Muscle of back (tissue), 13 donors: ENCODE measurements at places on chromosomes 7 and 10. TPM values are rescaled to one million over a fixed set of nuclear protein-coding genes. Genes with fewer than 3 reads are reported as not detected.

GRCh38 chr10:31615129-31615528 lies 296.1 kb downstream of the ZEB1 start:
- no peak for DNase-seq

DNA sequence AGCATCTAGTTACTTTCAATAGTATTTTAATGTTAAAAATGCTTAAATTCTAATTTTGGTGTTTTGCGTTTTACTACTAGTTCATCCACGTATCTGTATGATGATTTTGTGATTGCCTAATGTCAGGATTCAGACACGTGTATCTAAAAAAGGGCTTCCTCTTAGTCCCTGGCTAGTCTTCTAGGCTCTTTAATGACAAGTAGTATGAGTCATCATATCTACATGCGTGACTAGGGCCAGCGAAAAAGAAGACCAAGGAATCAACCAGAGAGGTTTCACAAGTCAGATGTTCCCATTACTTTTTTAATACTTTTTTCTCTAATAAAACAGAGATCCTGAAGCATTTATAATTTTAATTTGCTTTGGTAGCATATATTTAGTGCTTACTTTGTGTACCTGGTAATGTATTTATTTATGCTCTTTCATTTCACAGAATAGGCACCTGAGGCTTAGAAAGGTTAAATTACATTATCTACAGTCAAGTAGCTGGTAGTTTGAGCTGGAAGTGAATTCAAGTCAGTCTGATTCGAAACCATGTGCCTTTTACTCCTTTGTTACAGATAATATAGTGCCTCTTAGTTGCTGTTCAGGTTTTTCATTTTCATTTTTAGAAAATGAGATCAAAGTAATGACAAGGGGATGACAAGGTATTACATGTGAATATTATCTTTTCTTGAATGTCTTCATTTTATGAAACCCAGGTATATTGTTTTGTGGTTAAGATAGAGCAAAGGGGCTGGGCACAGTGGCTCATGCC lies 140.3 kb downstream of the FOXP2 start:
- DNase-seq = no peak

- DNase-seq = peak; percentile 56
Measured at GRCh38 chr7:78279032-78279431, 480.5 kb downstream of the PHTF2 start.

- DNase-seq = no peak
Measured at GRCh38 chr7:101581891-101582290, 47.2 kb downstream of the MYL10 start.

DNA sequence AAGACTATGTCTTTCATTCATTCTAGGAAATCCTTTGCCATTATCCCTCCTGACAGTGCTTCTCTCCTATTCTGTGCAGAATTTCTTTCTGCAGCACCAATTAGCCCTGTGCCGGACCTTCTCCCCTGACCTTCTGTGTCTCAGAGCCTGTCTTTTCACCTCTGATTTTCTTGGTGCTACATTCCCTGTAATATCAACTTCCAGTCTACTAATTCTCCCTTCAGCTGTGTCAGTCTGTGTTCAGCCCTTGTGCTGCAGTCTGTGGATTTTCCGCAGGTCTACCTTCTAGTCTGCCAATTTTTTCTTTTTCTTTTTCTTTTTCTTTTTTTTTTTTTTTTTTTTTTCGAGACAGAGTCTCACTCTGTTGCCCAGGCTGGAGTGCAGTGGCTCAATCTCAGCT lies 115.8 kb downstream of the ELFN1 start:
- DNase-seq = no peak

DNA sequence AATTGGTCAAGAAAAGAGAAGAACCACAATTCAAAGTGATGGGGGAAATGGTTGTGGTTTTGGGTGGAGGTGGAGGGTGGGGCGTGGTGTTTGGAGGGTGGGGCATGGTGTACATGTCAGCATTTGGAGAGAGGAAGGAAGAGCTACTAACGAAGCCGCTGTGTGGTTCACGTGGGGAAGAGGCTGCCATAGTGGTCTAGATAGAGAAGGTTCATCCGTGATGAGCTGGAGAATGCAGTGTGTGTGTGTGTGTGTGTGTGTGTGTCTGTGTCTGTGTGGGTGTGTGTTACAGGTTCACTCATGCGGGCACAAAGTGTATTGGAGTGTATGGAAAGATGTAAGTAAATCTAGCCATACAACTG lies 6.1 kb upstream of the VCL start:
- DNase-seq = no peak

DNA sequence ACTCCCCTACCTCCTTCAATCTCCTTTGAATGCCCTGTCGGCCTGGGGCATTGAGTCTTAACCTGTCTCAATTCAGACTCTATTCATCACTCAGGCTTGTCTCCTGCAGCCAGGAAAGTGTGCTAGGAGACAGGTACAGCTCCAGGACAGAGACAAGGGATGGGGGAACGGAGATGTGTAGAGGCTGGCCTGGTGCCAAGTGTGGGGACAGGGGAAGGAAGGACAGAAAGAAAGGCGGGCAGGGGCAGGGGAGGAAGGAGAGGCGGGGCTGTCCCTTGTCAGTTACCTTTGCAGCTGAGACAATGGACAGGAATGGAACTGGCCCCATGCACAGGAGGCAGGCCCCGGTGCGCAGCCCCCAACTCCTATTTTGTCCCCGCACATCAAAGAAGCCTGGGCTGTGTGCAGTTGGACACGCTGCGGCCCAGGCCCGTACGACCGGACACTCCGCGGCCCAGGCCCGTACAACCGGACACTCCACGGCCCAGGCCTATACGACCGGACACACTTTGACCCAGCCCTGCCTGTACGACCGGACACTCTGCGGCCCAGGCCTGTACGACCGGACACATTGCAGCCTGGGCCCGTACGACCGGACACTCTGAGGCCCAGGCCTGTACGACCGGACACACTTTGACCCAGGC lies 36.9 kb downstream of the CHST15 start:
- DNase-seq = no peak

- peak; percentile 29 for DNase-seq
Measured at GRCh38 chr7:97064972-97065587, 40.4 kb upstream of the DLX5 start.

GRCh38 chr7:93914581-93915066 lies 6.9 kb upstream of the GNG11 start:
- DNase-seq = peak; percentile 55

DNA sequence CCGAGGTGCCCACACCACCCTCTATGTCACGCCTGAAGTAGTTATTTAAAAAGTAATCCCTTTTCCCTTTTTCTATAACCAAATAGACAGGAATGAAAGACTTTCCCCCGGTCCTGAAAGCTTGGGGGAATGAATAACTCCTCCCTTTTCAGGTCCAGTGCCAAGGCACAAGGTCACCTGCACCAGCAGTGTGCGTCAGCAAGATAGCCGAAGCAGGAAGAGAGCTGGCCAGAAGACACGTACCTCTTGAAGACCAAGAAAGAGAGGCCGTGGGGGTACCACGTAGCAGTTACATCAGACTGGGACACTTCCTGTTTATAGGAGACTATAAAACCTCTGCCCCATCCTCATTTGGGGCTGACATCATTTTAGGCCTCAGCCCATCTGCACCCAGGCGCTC lies 10.7 kb upstream of the AKR1B1 start:
- DNase-seq = no peak

DNA sequence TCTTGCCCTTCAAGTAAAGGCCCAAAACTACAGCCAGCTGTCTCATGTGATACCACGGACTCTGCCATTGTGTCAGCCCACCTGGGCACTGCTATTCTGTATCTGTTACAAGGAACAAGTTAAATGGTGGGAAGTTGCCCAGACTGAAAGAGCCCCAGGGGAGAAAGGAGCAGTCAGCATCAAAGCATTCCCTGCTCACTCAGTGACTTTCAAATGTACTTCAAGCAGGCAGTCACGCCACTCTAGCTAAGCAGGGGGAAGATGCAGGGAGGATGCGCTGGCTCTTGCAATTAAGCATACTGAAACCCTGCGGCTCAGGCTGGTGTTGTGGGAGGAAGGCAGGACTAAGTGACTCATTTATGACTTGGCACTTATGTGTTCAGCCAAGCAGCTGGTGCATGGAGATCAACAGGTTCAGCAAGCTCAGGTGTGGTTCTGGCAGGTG lies 1249.6 kb downstream of the TYW1 start:
- DNase-seq = no peak

DNA sequence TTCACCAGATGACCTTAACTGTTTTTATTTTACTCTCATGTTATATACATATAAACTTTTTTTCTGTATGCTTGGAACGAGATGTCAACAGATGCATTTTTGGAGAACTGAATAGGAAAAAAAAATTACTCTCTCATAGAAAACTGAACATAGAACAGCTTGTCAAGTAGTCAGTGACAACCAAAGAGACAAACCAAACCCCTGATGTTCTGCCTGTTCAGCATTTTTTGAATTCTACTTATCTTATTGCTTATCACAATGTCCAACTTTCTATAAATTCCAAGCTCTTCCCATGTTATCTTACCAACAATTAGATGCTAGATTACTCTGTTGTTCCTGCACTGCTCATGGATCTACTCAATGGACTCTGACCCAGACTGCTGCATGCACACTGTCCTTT lies 95.2 kb downstream of the VPS41 start:
- no peak for DNase-seq

- DNase-seq = no peak
Measured at GRCh38 chr10:84336406-84337090, 8.2 kb downstream of the CCSER2 start.

GRCh38 chr10:12899546-12899945 lies 102.0 kb downstream of the CCDC3 start:
- DNase-seq = no peak

NRCAM gene
- 36.3 TPM for polyA plus RNA-seq

AKR1B15 gene
- polyA plus RNA-seq = 0.32 TPM

UCN3 gene
- not detected for polyA plus RNA-seq

NCF1 gene
- polyA plus RNA-seq = 2.5 TPM

GNAT3 gene
- polyA plus RNA-seq = not detected

EBLN1 gene
- not detected for polyA plus RNA-seq

ITPRIP gene
- 8.7 TPM for polyA plus RNA-seq

CPXM2 gene
- 4.5 TPM for polyA plus RNA-seq

ZNF485 gene
- 2.6 TPM for polyA plus RNA-seq

PTPN12 gene
- 56.4 TPM for polyA plus RNA-seq

ZKSCAN1 gene
- 22.7 TPM for polyA plus RNA-seq

CALHM3 gene
- polyA plus RNA-seq = not detected
